Activated B cell treated with CpG ODN at 0.5 μM for 24 hours (primary cell): ENCODE measurements at places on chromosomes 13 and 19. TPM values are rescaled to one million over a fixed set of nuclear protein-coding genes. Genes with fewer than 3 reads are reported as not detected.
A peak's percentile ranks its signal among the peaks of the same experiment; 100 is the strongest.

DNA sequence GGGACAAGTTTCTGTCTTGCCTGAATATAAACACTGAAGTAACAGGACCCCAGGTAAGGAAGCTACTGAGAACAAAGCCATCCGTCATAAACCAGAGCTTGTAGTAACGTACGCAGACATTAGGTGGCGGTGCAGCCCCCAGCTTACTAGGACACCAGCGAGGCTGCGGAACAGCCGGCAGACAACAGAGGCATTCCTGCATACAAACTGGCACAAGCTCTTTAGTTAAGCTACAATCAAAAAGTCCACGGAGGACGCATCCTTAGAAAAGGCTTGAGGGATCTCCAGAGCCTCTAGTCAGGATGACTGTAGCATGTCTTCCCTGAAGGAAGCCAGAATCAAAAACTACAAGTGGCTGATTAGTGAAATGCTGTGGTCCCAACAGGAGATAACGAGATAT, 26.2 kb downstream of the ZNF160 start:
- no peaks in the 10 kb centered on the region for H3K27me3 ChIP-seq
- peaks cover 95% of the 10 kb centered on the region for H3K36me3 ChIP-seq
- no peak overlapping the region for H3K27ac ChIP-seq

GRCh38 chr19:50843701-50844221, 10.4 kb upstream of the KLK15 start:
- H3K36me3 ChIP-seq = no peaks in the 10 kb centered on the region
- no peak overlapping the region for H3K4me3 ChIP-seq
- H3K27ac ChIP-seq = no peak overlapping the region

DNA sequence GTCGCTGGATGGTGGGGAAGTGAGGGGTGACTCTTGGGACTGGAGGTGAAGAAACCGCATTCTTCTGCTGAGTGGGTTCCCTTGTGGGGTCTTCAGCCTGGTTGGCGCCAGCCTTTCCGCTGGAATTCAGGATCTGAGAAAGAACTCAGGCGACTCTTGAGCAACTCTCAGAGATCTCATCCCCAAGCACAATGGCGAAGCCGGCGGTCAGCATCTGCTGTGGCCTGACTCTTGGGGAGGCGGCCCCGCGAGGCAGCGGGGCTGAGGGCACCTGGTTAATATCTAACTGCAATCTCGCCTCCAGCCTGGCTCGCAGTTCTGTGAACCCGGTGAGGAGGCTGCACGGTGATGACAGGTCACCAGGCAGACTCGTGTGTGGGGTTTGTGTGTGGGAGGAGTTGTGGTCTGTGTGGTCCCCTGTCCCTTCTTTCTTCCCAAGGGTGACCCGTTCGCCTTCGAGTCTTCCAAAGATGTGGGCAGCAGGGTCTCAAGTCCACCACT, 883 bp downstream of the ZNF441 start:
- no peaks in the 10 kb centered on the region for H3K27me3 ChIP-seq
- peak overlapping the region; percentile 96 for H3K27ac ChIP-seq
- peaks cover 41% of the 10 kb centered on the region for H3K36me3 ChIP-seq
- H3K4me3 ChIP-seq = peak overlapping the region; percentile 99
- peaks cover 25% of the 10 kb centered on the region for H3K4me1 ChIP-seq
- DNase-seq = peak; percentile 36

DNA sequence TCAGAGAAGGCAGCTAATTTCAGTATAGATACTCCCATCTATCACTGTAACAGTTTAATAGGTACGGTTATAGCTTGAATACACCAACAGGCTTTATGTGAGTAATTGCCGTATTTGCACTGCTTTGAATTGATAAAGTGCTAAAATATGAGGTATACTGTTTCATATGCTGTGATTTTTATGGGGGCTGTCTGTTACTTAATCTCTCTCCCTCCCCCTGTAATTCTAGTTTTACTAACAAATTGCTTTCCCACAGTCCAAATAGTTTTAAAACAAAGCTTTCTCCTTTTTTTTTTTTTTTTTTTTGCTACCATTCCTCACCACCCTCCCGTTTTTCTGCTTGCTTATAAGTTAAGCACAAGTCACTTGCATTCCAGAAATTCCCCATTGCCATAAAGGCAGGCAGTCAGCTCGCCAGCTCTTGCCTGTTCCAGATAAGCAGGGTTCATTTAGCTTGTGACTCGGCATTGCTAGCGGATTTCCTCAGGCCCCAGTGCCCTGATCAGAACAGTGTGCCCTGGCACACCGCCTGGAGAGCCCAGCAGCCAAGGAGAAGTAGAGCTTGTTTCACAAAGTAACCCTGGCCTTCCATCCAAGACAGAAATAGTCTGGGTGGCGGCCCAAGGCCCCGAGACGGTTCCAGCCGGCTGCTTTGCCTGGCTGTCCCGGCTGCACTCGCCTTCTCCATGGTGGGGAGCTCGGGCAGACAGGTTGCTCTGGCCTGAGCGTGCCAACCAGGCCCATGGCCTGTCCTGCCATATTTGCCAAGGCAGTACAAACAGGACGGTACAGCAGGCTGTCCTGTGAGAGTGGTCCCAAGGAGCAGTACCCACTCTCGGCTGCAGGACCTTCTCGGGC, 43.5 kb upstream of the NPAS1 start:
- no peak overlapping the region for H3K27ac ChIP-seq
- peaks cover 9% of the 10 kb centered on the region for H3K36me3 ChIP-seq
- no peaks in the 10 kb centered on the region for H3K27me3 ChIP-seq
- H3K4me1 ChIP-seq = peaks cover 25% of the 10 kb centered on the region
- no peak overlapping the region for H3K4me3 ChIP-seq
- no peak for DNase-seq

- no peaks in the 10 kb centered on the region for H3K36me3 ChIP-seq
- no peaks in the 10 kb centered on the region for H3K4me1 ChIP-seq
Observed at GRCh38 chr13:26829716-26830115, 69.1 kb upstream of the GPR12 start.

DNA sequence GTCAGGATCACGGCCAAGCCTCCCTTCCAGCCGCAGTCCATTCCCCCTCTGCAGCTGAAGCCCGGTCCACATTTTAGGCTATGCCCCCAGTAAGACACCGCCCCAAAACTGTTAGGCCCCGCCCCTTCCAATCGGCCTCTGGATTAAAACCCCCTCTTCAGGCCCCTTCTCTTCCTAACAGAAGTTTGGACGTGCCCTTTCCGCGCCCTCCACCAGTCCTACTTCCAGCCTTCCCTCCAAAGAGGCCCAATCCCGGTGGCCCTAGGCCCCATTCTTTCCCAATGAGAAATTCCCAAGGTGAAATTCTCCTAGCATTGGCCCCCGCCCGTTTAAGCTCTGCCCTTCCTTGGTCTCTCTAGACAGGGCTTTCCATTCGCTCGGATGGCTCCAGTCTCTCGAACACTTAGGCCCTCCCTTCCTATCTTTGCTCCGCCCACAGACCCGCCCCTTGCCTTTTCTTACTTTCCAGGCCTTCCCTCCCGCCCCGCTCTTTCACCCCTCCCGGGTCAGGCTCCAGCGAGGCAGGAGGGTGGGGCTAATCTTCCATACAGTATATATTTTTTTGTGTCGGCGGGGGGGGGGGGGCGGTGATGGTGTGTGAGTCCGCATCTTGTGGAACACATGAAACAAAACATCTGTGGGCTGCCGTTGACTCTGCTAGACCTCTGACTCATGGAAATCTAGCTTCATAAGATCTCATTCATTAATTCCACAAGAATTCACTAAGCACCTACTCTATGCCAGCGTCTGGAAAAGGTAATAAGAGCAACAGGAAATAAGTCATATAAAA, 13.6 kb downstream of the LTBP4 start:
- peak overlapping the region; percentile 81 for H3K27ac ChIP-seq
- DNase-seq = peak; percentile 51
- H3K4me3 ChIP-seq = peak overlapping the region; percentile 91
- no peaks in the 10 kb centered on the region for H3K27me3 ChIP-seq

GRCh38 chr13:35992964-35993363, 138.2 kb downstream of the DCLK1 start:
- no peaks in the 10 kb centered on the region for H3K36me3 ChIP-seq
- H3K27me3 ChIP-seq = peaks cover 2% of the 10 kb centered on the region
- no peak for DNase-seq
- H3K27ac ChIP-seq = no peak overlapping the region

DNA sequence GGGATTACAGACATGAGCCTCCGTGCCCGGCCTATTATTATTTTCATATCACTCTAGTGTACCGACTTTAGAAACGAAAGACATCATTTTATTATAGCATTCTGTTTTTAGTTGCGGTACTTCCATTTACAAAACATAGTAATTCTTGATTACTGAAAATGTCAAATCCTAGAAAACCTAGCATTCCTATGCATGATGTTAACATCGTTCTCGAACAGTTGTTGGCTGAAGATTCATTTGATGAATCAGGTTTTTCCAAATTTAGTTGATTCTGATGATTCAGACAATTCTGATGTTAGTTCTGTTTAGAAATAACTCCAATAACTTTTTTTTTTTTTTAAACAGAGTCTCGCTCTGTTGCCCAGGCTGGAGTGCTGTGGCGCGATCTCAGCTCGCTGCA, 11.5 kb upstream of the MTRF1 start:
- no peak overlapping the region for H3K4me3 ChIP-seq
- no peak overlapping the region for H3K27ac ChIP-seq
- H3K36me3 ChIP-seq = no peaks in the 10 kb centered on the region

DNA sequence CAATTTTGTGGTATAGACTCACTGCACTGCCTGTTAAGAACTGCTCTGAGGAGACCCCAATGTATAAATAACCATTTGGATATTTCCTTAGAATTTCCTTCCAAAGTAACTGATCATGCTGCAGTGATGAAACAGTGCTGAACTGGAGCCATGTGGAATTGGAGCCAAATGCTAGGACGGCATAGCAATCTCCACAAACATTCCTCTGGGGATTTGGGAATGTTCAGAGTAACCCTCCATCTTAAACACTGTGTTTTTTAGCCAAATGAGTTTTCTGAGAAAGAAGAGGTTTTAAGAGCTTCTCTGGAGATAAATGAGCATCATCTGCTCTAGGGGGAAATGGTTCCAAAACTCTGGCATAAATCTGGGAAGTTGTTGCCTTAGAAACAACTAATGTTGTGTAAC, 98.2 kb downstream of the OLFM4 start:
- H3K4me1 ChIP-seq = no peaks in the 10 kb centered on the region
- no peaks in the 10 kb centered on the region for H3K36me3 ChIP-seq
- DNase-seq = no peak
- no peaks in the 10 kb centered on the region for H3K27me3 ChIP-seq
- no peak overlapping the region for H3K27ac ChIP-seq

Gene AMER2
- total RNA-seq = not detected in 2 replicates

Gene PLK5
- not detected in 2 replicates for total RNA-seq
